ENCODE measurements at places on chromosomes 12 and 14. TPM values are rescaled to one million over a fixed set of nuclear protein-coding genes. Genes with fewer than 3 reads are reported as not detected.

DNA sequence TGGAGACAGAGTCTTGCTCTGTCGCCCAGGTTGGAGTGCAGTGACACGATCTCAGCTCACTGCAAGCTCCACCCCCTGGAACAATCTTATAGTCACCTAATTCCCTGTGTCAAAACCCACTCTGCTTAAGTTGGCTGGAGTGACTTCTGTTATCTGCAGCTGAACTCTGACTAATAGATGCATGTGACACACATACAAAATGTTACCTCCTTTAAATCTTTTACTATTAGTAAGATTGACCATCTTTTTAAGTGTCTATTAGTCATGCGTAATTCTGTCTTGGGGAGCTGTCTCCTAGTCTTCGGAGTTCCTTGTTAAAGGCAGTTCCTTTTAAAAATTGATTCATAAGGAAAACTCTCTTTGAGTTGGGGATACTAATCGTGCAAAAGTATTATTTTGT is 7.4 kb downstream of the IFI27L1 start:
- no peak for DNase-seq

DNA sequence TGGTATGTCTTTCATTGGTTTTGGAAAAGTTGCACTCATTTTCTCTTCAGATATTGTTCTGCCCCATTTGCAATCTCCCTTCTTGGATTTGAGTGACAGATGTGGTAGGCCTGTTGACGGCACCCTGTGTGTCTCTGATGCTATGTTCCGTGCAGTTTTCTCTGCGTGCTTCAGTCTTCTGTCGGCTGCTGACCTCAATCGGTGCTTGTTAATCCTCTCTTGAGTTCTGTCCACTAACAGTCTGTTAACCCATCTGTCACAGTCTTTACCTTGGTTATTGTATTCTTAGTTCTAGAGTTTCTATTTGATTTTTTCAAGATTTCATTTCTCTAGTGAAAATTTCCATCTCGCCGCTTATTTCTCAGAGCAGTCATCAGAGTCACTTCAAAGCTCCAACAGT is 20.7 kb upstream of the PLD4 start:
- no peak for DNase-seq

GRCh38 chr12:8867009-8867408 is 44.6 kb downstream of the A2ML1 start:
- DNase-seq: no peak

- no peak for DNase-seq
Observed at GRCh38 chr12:121769831-121770301, 23.6 kb downstream of the RHOF start.

GRCh38 chr12:58233886-58234285 is 292.5 kb downstream of the ATP23 start:
- no peak for DNase-seq

DNA sequence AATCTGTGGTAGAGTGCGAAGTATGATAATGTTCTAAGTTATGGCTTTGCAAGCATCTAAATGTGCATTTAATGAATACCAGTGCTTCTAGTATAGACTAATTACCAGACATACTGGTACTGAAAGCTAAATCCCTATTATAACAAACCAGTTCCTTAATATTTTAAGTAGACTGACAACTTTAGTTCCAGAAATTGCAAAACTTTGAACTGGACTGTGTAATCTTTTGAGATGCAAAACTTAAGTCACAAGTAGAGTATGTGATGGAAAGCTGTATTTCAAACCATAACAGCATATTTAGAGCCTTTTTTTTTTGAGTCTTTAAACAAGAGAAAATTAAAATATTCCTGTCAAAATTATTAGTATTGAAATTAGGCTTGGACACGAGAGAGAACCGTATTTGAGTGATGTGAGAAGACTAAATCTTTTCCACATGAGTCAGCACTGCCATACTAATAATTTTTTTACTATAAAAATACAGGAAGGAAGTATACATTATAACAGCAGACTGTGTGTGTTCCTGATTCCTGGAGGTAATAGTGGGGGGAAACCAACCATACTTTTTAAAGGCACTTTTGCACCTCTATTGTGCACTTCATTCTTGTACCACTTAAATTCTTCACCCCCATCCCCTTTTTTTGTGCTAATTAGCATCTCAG is 45.5 kb downstream of the PPM1A start:
- no peak for DNase-seq

DNA sequence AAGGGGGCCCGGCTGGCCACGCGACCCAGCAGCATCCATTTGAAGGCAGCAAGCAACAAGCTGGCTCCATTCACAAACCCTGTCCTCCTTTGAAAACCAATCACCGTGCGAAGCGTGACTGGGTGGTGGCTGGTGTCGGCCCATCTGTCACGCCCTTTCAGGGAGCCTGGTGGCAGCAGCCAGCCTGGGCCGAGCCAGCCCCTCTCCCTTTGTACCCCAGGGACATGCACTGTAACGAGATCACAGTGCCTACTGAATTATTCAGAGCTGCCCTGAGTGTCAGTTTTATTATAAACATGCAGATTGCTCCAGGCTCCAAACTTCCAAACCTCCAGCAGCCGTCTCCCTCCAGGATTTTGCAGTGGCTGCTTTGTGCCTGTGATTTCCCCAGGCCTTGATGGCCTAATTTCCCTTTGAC is 22.3 kb upstream of the CTDSP2 start:
- no peak for DNase-seq

GRCh38 chr14:75098682-75099081 is 28.2 kb downstream of the NEK9 start:
- DNase-seq: no peak

GRCh38 chr14:93893661-93894261 is 33.4 kb upstream of the FAM181A start:
- DNase-seq: no peak

DNA sequence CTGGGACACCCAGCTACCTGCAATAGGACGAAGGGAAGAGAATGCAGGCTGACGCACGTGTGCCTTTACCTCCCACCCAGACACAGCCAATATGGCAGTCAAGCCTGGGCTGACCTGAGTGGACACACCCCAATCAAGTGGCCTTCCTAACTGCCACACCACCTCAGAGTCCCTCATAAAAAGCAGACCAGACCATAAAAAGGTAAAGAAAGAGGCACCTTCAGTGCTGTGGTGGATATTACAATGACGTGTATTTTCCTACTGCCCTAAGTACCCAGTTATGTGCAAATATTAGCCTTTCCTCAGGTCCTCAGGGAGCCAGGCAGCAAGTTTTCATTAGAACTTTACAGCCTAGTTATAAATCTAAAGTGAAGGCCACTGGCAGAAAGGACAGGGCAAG is 75.8 kb downstream of the KCNK10 start:
- DNase-seq: no peak

GRCh38 chr14:85038526-85039352 is 491.2 kb upstream of the FLRT2 start:
- no peak for DNase-seq

GRCh38 chr12:13023811-13024530 is 20.2 kb upstream of the FAM234B start:
- no peak for DNase-seq

GRCh38 chr14:33347796-33348195 is 409.1 kb downstream of the NPAS3 start:
- DNase-seq: no peak

- no peak for DNase-seq
Observed at GRCh38 chr14:67228325-67228984, 12.8 kb upstream of the PALS1 start.

- no peak for DNase-seq
Observed at GRCh38 chr14:90758959-90759358, 57.3 kb downstream of the TTC7B start.

DNA sequence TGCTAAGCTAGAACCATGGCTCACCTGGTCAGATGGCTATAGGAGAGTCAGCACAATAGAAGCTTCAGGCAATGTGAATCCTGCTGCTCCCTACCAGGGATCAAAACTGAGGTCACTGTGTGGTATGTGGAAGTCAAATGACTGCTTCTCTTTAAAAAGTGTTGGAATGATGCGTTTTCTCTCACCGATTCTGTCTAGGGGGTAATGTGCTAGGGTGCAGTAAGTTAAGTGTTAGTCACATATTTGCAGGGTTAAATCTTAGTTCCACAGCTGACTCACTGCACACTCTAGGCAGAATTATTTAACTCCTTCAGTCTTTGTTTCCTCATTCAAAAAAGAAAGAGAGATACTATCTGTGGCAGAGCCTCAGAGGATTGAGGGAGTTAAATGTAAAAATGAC is 696.6 kb downstream of the DIO2 start:
- DNase-seq: peak; percentile 8

DNA sequence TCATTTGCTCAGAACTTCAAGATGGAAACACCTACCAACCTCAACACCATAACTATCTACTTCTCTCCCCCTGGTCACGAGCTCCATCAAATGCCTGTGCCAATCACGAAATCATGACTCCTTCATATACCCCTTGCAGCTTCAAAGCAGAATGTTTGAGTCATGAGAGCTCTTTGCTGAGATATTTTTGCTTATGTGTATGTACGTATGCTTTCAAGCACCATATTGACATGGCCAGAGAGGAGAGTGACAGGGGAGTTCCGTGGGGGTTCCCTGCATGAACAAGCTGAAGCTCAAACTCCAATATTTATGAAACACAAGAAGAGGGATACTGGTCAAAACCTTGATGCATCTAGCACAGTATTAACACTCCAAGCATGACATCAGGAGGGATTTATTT is 374.4 kb downstream of the DPF3 start:
- DNase-seq: no peak

GRCh38 chr12:127121494-127122084 is 1145.4 kb upstream of the TMEM132C start:
- no peak for DNase-seq

Gene BDKRB1
- 0.19 TPM for total RNA-seq

Gene HOXC12
- not detected for total RNA-seq

Gene MMP14
- 298 TPM for total RNA-seq

Gene ASCL1
- not detected for total RNA-seq

Gene PTCSC3
- total RNA-seq: not detected

Gene RNFT2
- 4.5 TPM for total RNA-seq

Gene IL31
- not detected for total RNA-seq

Gene TAMALIN
- 0.35 TPM for total RNA-seq

Gene ISM2
- not detected for total RNA-seq

Gene MMP19
- 2.0 TPM for total RNA-seq

Measured in H4 (cell line).